NCI-H2081 (cell line): ENCODE measurements at places on chromosomes 1 and 21.
A peak's percentile ranks its signal among the peaks of the same experiment; 100 is the strongest.

- DNase-seq: peak; percentile 80
Observed at GRCh38 chr1:61049850-61050540, 32.4 kb upstream of the NFIA start.

- DNase-seq: no peak
Observed at GRCh38 chr1:2645776-2646175, 13.0 kb upstream of the MMEL1 start.

- DNase-seq: no peak
Observed at GRCh38 chr1:9589719-9590157, 1.0 kb downstream of the TMEM201 start.

GRCh38 chr21:43995521-43996105, 16.5 kb upstream of the TRAPPC10 start:
- DNase-seq: no peak

- no peak for DNase-seq
Observed at GRCh38 chr1:183898001-183898396, 93.1 kb downstream of the RGL1 start.

DNA sequence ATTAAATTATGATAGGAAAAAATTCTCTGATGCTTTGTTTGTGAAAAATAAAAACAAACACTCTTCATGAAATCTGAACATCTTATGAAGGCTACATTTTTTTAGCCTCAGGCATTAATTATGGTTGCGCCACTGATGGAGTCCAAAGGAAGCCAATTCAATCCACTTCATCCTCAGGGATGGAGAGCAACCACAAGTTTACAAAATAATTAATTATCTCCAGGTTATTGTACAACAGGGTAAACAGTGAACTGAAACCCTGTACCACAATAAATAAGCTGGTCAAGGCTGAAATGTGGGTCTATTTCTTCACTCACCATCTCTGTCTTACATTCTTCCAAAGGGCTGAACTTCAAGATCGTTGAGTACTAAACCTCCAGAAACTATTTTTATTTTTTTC, 49.2 kb downstream of the MRPL39 start:
- no peak for DNase-seq

GRCh38 chr1:11559591-11559970, 80.6 kb downstream of the DISP3 start:
- DNase-seq: no peak

DNA sequence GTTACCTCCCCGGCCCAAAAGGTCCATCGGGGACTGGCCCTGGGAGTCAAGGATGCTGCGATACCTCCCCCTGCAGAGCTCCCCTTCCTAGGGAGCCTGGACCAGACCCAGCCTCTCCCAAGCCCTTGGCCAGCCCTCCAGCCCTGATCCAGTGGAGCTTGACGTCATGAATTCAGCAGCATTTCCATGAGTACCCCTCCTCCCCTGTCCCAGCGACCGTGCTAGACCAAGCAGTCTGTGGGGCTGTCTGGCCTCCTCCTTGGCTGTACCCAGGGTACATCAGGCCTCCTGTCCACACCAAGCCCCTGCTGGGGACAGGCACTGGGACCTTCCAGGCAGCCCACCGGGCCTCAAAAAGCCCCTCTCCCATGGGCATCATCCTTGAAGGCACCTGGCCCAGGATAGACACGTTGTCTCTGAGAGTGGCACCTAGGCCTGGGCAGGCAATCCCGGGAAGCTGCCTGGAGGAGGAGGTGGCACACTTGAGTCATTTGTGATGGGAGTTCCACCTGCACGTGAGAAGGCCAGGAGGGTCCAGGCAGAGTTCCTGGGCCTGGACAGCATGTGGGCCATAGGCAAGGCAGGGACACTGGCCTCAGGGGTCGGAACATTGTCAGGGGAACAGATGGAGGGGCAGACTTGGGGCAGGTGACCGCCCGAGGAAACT, 46.4 kb downstream of the WNT9A start:
- no peak for DNase-seq

- DNase-seq: no peak
Observed at GRCh38 chr21:26437326-26438009, 135.6 kb downstream of the CYYR1 start.

- no peak for DNase-seq
Observed at GRCh38 chr1:164834641-164835040, 275.7 kb downstream of the PBX1 start.

DNA sequence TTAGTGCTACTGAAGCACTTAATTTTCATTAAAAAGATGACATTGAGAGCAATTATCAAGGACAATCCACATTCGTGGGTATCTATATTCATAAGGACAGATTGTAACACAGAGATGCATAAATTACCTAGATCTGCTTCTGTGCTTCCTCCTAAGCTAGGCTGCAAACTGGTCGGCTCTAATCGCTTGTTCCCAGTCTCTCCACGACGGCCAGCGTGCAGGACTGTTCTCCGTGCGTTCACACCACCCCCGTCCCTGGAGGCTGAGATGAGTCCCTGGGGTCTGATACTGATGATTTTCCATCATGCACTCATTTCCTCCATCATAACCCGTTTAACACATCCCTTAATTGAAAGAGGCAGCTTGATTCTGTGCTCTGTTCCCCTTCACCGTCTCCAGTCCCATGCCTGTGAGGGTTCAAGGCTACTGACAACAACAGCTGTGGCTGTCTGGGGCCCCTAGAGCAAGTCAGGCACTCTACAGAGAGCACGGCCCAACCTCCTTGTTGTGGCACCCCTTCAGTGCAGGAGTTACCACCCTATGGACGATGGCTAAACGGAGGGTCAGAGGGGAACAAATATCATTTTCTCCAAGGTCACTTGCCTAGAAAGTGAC, 469.6 kb downstream of the NPHP4 start:
- no peak for DNase-seq

GRCh38 chr1:52665006-52665941, 32.3 kb downstream of the SHISAL2A start:
- DNase-seq: no peak

DNA sequence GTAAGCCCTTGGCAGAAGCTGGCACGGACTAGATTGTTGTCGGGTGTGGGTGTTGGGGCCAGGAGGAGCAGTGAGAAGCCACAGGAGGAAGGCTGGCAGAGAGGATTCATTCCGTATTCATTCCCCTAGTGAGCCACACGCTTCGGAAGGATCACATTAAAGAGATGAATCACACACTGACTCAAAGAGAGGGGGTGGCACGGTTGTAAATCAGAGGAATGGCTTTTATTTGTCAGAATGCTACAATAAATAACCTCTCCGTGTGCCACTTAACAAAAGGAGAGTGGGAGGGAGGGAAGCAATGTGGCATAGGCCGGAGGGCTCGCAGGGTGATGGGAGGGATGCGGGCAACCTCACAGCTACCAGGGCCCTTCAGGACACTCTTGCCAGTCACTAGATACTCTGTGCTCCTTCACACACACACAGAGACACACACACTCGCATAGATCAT, 135.5 kb downstream of the HIVEP3 start:
- peak; percentile 48 for DNase-seq

GRCh38 chr1:25590096-25590824, 26.3 kb upstream of the MAN1C1 start:
- DNase-seq: no peak

- DNase-seq: no peak
Observed at GRCh38 chr1:178371933-178372388, 124.8 kb downstream of the CLEC20A start.

DNA sequence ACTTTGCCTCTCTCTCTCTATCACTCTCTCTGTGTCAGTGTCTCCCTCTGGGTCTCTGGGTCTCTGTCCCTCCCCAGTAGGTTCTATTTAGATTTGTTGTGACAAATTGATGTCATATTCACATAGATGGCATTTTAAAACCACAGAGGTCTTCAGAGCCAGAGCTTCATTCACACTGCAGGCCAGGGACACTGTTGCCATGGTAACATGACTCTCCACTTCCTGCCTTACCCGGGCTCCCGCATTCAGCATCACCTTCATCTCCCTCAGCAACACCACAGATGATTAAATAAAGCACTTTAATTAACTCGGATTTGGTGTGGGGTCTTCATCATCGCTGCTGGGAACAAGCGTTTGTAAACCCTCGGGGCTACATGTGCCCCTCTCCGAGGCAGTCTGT, 132.6 kb downstream of the ETS2 start:
- DNase-seq: no peak

GRCh38 chr1:165414620-165415019, 30.3 kb downstream of the RXRG start:
- no peak for DNase-seq

DNA sequence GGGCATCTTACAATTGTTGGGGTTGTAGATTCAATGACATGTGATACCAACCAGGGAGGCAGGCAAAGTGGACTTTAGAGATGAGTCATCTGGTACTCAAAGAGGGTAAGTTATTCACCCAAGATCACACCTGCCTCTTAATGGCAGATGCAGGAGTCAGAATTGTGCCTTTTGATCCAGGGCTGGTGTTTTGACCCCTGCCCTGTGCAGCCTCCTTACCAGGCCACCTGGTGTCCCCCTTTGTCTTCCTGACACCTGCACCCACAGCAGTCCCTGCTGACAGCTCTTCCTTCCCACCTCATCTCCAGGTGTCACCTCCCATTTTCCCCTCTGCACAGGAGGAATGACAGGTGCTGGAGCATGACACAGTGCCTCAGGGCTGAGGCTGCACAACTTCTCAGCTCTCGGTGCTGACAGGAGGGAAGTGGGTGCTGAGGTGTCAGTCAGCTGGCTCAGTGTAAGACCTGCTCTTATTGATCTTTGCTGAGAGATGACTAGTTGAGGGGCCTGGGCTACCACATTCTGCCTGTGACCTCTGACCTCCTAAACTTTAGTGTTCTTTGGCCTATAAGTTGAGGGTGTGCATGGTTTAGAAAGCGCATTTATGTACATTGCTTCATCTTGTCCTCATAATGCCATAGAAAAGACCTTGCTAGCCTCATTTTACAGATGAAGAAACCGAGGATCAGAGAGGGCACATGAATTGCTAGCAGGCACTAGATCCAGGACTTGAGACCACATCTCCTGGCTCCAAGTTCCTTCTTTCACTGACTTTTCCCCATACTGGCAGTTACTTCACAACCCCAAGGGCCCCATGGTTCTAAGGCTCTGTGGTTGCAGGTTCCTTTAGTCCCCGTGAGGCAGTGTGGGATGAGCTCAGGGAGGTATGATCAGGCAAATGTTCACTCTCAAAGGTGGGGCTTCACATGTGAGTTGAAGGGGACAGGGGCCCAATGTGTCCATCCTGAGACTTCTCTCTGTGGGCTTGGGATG, 31.3 kb downstream of the CACNA1E start:
- DNase-seq: no peak

DNA sequence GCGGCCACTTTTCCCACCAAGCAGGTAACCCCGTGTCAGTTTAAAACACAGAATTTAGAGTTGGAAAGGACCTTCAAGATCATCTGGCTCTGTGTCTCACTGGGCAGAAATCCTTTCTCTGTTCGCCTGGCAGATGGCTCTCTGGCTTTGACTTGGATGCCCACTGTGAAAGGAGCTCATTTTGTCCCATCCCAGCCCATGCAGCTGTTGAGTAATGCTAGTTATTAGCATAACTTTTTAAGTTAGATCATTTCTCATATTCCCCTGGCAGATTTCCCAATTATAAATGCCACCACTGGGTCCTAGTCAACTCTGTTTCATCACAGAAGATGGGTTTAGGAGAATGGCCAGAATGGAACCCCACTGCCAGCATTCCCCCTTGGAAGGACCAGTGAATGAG, 55.9 kb downstream of the SLC35F3 start:
- no peak for DNase-seq

DNA sequence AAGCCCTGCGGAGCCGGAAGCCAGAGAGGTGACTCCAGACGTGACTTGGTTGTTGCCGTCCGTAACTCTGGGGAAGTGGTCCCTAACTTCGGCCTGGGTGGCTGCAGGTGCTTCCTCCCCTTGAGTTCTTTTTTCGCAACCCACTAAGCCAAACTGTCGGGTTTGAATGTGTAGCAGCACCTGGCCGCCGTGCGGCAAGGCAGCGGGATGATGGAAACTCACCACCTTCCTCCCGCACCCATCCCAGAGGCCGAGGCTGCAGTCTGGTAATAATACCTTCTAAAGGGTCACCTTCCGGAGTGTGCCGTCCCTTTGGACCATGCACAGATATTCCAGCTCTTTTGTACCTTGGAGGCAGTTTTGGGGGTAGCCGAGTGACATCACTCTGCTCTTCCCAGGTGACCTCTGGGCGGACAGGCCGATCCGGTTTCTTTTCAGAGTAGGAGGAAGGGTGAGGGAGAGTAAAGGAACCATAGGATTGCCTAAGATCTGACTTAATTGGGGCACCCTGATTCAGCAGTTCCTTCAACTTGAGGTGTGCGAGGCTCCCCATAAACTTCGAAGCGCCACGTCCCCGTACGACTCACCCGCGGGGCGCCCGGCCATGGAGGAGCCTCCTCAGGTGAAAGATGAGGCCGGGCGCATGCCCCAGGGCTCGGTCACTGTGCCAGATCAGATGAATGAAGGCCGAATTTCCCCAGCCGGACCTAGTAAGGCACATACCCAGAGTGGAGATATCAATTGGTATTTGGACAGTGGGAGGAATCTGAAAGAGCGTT, 1.0 kb downstream of the KCNK1 start:
- peak; percentile 39 for DNase-seq

- DNase-seq: no peak
Observed at GRCh38 chr1:68347415-68347814, 102.3 kb downstream of the RPE65 start.

- no peak for DNase-seq
Observed at GRCh38 chr1:54815086-54815876, 14.2 kb upstream of the TTC22 start.

GRCh38 chr1:232789651-232790050, 15.6 kb upstream of the MAP10 start:
- DNase-seq: no peak

GRCh38 chr1:44047131-44047530, 15.9 kb upstream of the SLC6A9 start:
- DNase-seq: no peak

DNA sequence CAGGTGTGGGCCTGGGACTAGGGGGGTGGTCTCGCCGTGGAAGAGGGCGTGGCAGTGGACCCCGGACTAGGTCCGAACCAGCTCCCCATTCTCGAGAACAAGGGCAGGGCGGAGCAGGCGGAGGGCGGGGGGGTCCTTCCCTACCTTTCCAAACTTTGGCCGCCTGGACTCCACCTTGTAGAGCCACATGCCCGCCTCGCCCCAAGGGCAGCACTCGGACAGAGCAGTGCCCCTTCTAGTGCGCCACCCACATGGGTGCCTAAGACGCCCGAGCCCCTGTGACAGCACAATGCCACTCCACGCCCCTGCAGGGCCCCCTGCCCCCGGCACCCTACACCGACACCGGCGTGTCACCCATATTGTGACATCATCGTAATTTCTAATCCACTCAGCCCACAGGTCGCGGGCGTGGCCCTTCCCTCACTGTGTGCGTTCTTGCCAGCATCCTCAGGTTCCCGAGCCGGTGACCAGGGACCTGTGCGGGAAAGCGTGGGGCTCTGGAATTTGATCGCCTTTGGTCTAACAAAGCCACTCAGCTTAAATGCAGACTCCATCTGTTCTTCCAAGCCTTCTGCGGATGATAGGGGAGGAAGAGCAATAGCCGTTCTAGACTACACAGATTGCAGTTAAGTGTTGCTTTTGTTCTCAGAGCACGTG, 553 bp upstream of the STMN1 start:
- peak; percentile 47 for DNase-seq

DNA sequence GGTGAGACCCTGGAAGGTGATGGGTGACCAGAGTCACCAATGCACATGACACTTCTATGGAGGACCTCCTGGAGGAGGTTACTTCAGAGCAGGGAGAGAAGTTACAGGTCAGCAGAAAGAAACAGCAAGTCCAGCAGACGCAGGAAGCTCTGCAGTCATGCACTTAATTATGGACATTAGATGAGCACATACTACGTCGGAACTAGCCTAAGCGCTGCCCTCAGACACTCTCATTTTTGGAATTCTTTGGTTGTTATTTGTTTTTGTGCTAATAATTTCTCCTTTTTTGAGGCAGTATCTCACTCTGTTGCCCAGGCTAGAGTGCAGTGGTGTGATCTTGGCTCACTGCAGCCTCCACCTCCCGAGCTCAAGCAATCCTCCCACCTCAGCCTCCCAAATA, 93.3 kb upstream of the IFFO2 start:
- DNase-seq: no peak
